ENCODE measurements at places on chromosomes 11 and 22. TPM values are rescaled to one million over a fixed set of nuclear protein-coding genes. Genes with fewer than 3 reads are reported as not detected.

The MYOD1 gene
- 421 TPM for total RNA-seq

The SHANK2 gene
- 0.51 TPM for total RNA-seq

The CD6 gene
- not detected for total RNA-seq

The UPB1 gene
- total RNA-seq = not detected

The CELF1 gene
- total RNA-seq = 39.8 TPM
